ENCODE measurements at places on chromosomes 12 and 14.
A peak's percentile ranks its signal among the peaks of the same experiment; 100 is the strongest.

DNA sequence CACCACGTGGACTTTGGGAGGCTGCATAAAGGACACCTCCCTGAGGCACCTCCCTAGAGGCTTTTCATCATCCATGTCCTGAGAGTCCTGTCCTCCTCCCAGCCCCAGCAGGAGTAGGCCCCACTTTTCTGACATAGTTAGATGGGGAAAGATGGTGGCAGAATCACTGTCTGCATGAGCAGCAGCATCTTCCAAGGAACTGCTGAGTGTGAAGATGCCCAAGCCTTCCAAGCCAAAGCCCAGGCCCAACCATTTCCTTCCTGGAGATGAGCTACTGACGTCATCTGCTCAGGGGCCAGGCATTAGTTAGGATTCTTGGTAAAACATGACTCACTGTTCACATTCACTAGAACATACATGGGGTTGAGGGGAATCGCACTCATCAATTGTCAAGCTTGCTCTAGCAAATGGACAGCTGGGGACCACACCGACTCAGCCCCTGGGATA lies 37.3 kb downstream of the VDR start:
- DNase-seq: peak; percentile 60

GRCh38 chr14:63766611-63767010 lies 38.7 kb upstream of the SGPP1 start:
- DNase-seq: no peak

GRCh38 chr12:89862511-89863445 lies 154.1 kb upstream of the ATP2B1 start:
- DNase-seq: no peak

- peak; percentile 73 for DNase-seq
Observed at GRCh38 chr12:94805749-94806529, 155.6 kb upstream of the TMCC3 start.

DNA sequence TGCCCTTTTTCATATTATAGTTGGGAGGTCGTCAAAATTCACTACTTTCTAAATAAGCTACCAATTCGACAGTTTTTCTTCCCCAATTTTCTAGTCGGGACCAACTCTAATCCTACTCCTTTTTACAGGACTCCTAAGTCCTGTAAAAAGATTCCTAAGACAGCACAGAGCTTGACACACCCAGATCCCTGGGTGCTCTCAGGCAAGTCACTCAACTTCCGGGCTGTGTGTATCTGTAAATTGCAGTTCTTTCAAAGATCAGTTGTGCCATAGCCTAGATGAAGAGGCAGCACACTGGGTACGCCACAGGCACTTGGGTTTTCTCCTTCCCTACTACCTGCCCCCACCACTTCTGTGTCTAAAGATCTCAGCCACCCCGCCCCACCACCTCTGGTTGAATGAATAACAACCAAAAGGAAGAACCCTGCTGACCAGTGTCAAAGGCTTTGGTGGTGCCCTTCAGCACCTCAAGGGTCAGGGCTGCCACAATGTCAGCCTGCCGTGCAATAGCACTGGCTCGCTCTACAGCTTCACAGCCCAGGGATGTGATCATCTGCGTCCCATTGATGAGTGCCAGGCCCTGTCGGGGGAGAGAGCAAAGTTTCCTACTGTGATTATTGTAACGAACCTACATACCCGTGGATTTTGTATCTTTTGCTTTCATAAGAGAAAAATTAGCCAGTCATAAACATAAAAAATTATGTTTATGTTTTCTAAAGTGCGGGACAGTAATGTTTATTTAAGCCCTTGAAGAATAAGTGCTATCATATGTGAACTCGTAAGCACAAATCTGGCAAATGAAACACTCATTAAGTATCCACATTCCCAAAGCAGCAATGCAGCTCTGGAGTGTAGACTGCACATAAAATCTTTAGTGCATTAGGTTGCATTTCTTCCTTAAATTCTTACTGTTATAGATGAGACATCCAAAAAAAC lies 9.2 kb downstream of the HAL start:
- DNase-seq: no peak

DNA sequence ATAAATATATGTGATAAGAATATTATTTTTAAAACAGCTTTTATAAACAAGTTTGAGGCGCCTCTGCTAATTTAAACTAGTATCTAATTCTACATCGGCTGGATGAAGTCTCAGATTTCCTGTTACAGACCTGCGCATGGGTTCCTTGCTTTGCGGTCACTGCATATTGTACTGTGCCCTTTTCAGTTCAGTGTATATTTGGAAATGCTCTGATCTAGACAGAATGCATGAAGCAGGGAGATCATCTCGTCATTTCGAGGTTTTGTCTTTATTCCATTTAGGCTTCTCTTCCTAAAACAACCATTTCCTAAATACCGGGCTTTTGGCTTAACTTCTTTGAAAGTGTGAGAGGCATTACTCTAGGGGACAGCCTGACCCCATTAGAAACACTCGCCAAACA lies 25.6 kb downstream of the CRACR2A start:
- no peak for DNase-seq

DNA sequence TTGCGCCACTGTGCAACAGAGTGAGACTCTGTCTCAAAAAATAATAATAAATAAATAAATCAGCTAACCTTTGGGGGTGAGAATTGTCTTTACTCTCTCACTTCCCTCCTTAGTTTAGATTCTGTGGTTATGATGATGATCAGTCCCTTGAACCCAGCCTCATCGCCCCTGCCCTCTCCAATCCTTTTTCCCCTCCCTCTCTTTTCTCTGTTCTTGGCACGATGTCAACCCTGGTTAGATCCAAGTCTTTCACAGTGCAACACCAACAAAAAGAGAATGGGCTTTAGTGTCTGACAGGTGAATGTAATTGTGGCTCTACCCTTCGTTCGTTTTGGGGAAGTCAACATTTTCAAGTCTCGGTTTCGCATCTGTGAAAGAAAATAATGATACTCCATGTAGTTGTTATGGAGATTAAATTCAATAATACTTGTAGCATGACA lies 59.0 kb downstream of the NTN4 start:
- DNase-seq: no peak

- DNase-seq: no peak
Observed at GRCh38 chr14:98210045-98210672, 1061.8 kb downstream of the BCL11B start.

DNA sequence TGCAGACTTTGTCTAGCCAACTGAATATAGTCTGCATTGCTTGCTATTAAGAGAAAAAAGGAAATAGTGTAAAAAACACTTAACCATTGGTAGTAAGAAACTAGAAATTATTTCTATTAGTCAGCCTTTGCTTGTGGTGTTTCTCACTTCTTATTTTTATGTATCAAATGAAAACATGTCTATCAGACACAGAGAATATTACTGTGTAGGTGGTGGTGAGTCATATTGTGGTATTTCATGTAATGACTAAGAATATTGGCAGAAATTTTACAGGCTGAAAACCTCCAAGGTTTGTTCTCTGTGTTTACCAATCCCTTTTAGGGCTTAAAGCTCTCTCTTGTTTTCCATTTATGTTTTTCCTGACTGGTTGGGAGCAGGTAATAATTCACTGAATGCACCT lies 87.2 kb downstream of the DAAM1 start:
- peak; percentile 82 for DNase-seq

DNA sequence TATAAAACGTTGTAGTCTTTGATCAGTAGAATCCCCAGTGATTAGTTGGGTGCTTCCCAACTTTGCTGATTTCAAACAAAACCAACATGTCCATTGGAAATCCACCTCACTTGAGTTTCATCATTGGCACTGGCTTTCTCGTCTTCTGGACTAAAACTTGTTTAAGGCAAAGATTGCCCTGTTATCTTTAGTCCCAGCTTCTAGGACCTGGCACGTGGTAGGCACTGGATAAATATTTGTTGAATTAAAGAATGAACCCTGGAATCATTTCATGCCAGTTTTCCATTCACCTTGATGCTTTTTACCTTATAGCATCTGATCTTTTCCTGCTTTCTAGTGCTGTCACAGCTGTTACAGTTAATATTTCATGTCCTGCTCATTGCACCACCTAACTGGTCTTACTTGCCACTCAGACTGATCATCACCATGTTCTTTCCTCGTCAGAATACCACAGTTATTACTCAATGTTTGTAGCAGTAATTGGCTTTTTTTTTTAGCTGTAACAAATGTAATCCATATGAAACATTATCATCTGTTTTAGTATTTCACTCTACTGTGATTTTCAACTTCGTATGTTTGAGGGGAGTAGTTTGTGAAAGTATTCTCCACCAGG lies 7.3 kb upstream of the C12orf50 start:
- peak; percentile 37 for DNase-seq

GRCh38 chr12:31506515-31507306 lies 84.2 kb downstream of the DENND5B start:
- peak; percentile 36 for DNase-seq

DNA sequence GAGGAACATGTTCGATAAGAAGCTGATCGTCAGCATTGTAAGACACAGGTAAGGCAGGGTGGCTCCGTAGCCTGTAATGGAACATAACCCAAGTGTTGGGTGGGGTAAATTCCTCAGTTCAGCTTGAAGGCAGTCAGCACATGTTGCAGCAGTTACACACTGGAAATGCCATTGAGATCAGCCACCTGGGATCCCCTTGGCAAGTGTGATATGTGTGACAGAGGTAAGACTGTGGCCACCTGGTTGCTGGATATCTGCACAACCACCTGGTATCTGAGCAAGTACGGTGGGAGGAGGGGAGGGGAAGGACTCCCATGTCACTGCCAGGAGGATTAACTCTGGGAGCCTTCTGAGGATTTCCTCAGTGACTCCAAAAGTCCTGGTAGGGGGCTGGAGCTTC lies 158.0 kb upstream of the CAND1 start:
- no peak for DNase-seq

- DNase-seq: no peak
Observed at GRCh38 chr12:132393991-132394949, 64.9 kb upstream of the GALNT9 start.
